ENCODE measurements at places on chromosomes 12 and 14. TPM values are rescaled to one million over a fixed set of nuclear protein-coding genes. Genes with fewer than 3 reads are reported as not detected.

Gene OR6S1
- total RNA-seq = not detected

DNA sequence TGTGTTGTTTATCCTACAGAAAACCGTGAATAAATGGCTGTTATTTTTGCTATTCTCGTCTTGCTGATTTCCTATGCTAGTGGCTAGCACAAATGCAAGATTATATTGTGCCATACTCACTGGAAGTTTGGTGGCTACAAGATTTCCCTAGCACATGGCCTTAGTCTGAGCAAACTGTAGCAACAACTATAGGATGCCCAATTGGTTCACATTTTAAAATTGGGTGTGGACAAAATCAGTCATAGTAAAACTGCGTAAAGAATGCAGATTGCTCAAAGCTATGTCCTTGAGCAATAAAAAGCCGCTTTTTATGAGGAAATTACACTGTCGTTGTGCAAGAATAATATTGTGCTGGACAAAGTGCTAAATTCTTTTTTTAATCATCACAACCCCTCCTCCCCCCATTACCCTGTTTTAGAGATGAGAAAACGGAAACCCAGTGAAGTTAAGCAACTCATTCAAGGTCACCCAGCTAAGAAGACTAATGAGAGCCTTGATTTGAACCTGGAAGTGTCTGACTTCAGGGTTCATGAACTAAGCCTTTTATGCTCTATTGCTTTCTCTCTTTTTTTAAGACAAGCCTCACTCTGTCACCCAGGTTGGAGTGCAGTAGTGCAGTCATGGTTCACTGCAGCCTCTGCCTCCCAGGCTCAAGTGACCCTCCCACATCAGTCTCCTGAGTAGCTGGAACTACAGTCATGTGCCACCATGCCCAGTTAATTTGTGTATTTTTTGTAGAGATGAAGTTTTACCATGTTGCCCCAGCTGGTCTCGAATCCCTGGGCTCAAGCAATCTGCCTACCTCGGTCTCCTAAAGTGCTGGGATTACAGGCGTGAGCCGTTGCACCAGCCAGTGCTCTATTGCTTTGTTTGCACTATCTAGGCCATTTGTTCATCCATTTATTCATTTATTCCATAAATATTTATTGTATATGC, 73.6 kb downstream of the SRGAP1 start:
- DNase-seq = no peak

Gene THAP2
- total RNA-seq = 13.2 TPM

- DNase-seq = peak; percentile 16
Observed at GRCh38 chr14:35155962-35156361, 33.6 kb downstream of the PRORP start.

DNA sequence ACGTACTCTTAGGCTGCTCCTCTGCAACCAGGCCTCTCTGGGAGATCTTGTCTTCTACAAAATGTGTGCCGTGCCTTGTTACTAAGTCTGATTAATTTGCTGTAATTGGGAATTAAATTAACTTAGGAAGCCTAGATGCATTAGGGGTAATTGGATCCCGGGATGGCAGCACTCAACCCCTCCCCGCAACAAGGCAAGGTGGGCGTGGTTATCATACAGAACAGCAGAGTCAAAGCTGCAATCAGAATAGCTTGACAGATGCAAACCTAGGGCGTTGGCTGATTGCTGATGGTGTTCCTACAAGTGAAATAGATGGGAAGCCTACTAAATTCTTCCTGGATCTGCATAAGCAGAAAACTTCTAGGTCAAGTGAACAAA, 34.5 kb upstream of the NFYB start:
- no peak for DNase-seq

GRCh38 chr14:48435221-48435620, 759.8 kb upstream of the MDGA2 start:
- no peak for DNase-seq

- DNase-seq = peak; percentile 97
Observed at GRCh38 chr12:123972457-123973401, at the start of the genes CCDC92 and ZNF664. CCDC92 (minus strand) TSS chr12:123972831; CDS start chr12:123944305, 28,526 bp downstream. ZNF664 (plus strand) TSS chr12:123973215; CDS start chr12:124012145, 38,930 bp downstream.

- DNase-seq = no peak
Observed at GRCh38 chr14:36773136-36773540, 111.5 kb downstream of the PAX9 start.

DNA sequence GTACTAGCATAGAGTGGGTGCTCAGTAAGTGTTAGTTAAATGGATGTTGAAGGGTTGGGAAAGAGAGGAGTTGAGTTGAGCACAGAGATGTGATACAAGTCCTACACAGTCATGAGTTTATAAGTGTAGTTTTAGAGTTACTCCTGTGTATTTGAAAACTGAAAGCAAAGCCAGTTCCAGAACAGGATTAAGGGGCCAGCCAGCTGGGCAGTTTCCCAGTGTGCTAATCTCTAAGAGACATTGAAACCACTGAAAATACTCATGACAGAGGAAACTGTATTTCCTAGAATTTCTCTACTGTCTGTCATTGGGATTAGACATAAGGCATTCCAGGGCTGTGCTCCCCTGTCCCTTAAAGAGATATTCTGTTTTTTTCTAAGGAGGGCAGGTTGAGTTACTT, 101.0 kb downstream of the DERA start:
- DNase-seq = no peak
